ENCODE measurements at places on chromosomes 6 and 20.

GRCh38 chr20:23061734-23062561, 12.5 kb upstream of the THBD start:
- DNase-seq = peak; percentile 53

DNA sequence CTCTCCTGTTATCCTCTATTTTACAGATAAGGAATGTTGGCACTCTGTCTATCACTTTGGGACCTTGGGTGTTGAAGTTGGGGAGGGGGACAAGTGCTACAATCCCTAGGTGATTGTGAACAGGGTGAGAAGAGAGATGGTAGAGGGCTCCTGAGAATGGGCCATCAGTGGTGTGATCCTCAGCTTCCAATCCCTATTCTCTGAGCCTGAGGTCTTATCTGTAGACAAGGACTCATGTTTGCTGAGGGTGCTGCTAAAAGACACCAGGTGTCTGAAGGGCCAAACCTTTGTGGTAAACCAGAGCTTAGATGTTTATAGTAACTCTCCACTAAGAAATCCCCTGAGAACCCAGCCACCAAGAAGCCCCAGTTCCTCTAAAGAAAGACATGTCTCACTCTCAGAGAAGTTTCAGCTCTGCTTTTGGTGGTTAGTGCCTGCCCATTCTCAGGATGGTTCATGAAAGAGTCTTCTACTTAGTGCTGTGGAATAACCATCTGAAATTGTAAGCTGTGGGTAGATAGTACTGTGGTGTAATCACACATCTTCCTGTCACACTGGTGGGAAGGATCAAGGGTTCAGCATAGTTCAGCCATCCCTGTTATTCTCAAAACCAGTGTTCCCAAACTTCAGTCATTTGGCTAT, 58.2 kb upstream of the IL20RA start:
- DNase-seq = no peak

- DNase-seq = peak; percentile 38
Observed at GRCh38 chr6:111721753-111722154, 116.1 kb upstream of the TRAF3IP2 start.

- peak; percentile 97 for DNase-seq
Observed at GRCh38 chr20:6473197-6473596, 294.3 kb upstream of the BMP2 start.

GRCh38 chr20:37846573-37846972, 56.4 kb upstream of the VSTM2L start:
- DNase-seq = no peak

DNA sequence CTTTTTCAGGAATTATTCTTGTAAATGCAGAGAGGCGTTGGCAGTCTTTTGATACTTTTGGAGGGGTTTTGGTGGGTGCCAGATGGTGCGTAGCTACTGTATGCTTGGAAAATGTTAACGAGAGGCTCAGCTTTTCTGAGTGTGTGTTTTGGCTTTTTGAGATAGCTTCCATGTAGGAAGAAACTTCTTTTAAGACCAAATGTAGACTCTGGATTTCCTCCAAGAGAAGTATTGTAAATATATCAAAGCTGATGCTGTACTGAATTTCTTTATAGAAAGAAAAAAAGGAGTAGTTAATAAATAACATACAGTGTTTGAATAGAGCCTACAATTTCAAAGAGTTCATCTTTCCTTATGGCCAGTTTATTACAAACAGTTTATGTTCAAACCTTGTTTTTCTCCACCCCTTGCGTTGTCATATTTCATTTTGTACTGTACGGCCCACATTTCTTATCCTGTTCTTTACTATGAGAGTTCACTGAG, 16.7 kb downstream of the TIAM2 start:
- no peak for DNase-seq

DNA sequence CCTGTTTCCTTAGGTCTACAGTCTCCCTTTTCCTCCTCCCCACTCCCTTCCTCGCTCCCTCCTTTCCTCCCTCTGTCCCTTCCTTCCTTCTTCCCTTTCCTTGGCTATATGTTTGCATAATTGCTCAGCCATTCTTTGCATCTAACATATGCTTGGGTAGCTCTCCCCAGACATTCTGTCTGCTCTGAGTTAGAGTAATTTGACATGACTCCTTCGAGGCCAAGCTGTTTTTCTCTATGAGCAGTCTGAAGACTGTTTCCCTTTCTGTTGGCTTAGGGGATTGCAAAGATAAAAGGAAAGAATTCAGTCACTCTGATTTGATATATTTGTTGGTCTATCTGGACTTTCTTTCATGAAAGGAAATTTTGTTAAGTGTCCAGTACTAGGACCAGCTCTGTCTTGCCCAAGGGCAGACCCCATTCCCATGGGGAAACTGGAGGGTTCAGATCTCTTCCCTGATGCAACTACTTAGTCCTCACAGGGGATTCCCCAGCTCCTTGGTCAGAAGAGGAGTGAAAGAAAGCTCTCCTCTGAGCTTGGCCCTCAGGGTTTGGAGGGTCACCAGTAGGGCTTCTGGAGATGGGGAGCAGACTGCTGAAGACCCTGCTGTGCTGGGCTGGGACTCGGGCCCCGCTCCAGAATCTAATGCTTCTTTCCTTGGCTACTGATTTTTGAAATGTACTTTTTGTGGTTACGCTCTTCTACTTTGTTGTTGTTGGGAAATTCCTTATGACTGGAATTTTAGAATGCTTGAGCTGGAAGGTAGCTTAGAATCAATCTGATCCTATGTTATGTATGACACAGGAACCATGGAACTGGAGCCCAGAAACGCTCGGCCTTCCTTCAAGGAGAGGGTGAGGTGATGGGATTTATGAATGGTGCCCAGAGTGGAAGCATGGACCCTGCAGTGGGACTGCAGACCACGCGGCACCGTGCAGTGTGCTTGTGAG, 63.7 kb upstream of the SLC22A23 start:
- DNase-seq = no peak

- peak; percentile 85 for DNase-seq
Observed at GRCh38 chr6:28940294-28940857, 16.6 kb upstream of the TRIM27 start.

GRCh38 chr6:41780551-41781365, at the start of gene PRICKLE4:
Gene PRICKLE4, plus strand, starts transcription at chr6:41780782. Its CDS starts 2,692 bp downstream, at chr6:41783474.
- DNase-seq = peak; percentile 40

- no peak for DNase-seq
Observed at GRCh38 chr6:116338943-116339342, 31.8 kb upstream of the DSE start.

GRCh38 chr20:46814366-46815232, 80.0 kb upstream of the EYA2 start:
- DNase-seq = peak; percentile 93

DNA sequence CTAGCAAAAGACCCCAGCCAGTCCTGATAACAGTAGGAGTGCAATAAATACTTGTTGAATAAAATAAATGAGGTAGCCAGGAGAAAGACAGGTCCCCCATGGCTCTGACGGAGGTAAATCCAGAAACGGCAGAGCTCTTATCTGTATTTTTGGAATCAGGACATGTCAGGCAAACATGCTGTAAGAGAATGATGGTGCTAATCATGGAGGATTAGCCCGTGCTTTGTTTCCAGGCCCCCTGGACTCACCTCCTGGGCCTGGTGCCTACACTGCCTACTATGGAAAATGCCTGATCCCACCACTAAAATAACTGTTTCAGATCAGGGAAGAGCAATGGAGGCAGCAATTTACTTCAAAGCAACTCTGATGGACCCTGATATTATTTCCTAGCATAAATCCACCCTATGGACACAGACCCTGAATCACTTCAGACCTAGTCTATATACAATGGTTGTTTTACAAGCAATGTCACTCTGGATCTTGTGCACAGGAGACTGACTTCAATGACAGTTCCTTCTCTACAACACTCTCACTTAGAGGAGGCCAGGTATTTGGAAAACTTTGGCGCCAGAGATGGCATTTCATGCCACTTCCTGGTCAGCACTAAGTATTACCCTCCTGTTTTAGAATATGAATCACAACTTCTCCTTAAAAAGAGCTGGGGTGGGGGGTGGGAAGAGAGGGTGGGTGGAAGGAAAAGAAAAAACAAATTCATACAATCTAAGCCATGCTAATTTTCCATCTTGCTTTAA, 6.4 kb downstream of the MRPL14 start:
- no peak for DNase-seq

DNA sequence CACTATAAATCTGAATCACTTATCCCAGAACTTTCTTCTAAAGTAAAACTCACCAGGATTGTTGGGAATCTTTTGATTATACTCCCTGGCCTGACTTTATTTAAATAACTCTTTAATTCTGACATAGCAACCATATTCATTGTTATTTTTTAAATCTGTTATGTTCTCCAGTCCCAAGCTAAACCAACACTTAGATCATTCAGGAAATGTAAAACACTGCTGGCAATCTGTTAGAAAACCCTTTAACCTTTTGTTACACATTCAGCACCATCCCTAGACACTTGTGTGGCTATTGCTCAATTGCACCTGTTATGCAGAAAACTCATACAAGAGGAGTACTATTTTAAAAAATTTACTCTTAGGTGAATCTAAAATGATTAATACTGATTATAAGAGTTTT, 101.8 kb upstream of the NHSL1 start:
- DNase-seq = peak; percentile 19

DNA sequence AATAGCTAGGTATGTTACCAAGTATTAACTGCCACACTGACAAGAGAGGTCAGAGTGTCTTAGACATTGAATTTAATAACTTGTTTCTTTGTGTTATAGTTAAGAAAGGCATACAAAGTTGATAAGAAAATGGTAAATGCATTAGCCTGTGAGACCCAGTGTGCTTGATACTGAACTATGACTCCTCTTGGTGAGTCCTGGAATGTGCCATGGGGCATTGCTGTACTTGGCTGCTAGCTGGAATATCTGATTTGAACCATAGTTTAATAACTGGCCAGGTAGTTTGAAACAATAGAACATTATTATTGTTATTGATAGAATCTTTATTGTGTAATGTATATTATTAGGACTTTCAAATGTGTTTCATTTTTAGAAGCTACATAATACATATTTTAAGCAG, 70.0 kb downstream of the ZFAND3 start:
- DNase-seq = peak; percentile 60

DNA sequence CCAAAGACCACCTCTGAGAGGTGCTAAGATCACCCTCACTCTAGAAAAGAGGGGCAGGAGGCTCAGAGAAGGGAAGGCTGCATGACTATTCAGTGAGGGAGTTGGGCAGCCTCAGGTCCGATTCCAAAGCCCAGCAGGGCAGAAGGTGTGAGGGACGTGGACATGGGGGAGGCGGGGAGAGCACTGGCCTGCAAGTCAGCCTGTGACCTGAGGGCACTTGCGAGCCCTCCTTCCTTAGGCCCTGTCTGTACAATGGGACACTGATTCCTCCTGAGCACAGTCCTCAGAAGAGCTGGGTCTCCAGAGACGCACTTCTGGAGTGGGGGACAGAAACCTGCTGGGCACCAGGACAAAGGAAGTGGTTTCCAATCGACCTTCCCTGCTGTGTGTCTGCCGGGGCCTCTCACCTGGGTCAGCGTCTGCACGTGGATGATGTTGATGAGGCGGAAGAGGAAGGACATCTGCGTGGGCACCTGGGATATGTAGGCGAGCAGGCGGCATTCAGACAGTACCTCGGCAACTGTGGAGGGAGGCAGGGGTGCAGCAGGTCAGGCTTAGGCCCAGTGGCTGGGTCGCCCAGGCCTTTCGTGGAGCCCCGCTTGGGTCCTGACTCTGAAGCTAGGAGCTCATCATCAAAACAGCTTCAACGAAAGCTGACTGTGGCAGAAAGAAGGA, 48.5 kb downstream of the MYH7B start:
- DNase-seq = no peak

GRCh38 chr20:39111359-39112177, 149.4 kb downstream of the DHX35 start:
- DNase-seq = no peak

GRCh38 chr6:118632359-118632758, 19.0 kb downstream of the CEP85L start:
- peak; percentile 63 for DNase-seq

DNA sequence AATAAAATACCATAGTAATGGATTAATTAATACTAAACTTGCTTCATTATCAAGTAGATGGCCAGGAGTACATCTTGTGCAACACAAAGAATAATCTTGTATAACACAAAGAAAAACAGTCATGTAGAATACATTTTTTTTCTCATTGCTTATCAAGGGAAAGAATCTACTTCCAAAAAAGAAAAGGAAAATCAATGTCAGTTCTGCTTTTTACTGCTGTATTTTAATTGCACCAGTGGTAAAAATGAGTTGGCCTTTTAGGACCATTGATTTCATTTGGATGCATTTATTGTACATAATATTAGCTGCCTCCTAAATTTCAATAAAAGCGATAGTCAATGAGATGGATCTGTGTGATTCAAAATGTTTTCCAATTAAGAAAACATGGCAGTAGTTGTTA, 96.9 kb upstream of the BTBD3 start:
- no peak for DNase-seq

DNA sequence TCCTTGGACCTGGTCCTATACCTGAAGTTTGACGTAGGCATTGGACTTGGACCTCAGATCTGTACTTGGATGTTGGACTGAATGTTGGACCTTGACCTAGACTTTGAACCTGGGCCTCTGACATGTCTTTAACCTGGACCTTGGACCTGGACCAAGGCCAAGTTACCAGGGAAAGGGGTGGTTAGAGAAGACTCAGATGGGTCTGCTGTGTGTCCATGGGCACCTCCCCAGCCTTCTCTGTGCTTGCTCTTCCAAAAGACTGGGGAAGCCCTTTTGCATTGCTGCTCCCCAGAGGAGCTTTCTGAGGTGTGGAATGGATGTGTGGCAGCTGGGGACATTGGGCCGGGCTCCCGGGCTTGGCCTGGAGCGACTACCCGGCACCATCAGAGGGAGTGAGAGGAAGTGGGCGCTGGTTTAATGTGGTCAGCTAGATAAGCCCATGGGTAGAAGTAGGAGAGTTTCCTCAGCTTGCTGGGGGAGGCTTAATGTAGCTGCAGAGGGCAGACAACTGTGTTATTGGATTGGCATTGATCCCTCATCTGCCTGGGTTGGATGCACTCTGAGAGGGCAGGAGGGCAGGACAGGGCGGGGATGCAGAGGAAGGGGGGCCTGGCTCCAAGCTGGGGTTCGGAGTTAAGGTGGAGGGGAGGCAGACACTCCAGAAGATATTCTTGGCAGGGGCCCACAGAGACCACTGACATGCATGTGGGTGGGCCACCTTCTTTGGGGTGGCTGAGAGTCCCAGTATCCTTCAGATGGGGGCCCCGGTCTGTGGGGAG, 4.2 kb downstream of the SCRT2 start:
- DNase-seq = no peak

GRCh38 chr6:98775205-98775604, 59.2 kb upstream of the POU3F2 start:
- DNase-seq = no peak

- no peak for DNase-seq
Observed at GRCh38 chr6:18206591-18206990, 51.4 kb downstream of the KDM1B start.

DNA sequence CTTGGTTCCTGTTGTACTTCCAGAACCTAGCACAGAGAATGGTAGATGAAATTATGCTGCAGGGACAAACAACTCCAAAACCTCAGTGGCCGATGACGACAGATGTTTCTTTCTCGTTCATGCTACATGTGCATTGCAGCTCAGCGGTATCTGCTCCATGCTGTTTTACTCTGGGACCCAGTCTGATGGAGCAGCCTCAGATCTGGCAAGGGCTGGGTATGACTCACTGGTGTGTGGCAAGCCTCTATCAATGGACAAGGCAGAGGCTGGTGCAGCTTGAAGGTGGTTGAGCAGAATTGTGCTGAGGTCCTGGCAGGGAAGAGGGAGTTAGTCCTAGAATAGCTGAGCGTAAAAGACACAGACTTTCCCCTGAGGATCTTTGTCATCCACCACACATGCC, 10.3 kb upstream of the BLCAP start:
- peak; percentile 79 for DNase-seq

- no peak for DNase-seq
Observed at GRCh38 chr20:48265791-48266190, 480.5 kb upstream of the SULF2 start.

- DNase-seq = no peak
Observed at GRCh38 chr20:50758992-50759391, 27.6 kb downstream of the PARD6B start.
